Activated T-helper 1 cell treated with anti-CD3 and anti-CD28 coated beads, Interleukin-2, amount 50 U/mL, for 16 hours (primary cell): ENCODE measurements at places on chromosomes 16 and 17.

DNA sequence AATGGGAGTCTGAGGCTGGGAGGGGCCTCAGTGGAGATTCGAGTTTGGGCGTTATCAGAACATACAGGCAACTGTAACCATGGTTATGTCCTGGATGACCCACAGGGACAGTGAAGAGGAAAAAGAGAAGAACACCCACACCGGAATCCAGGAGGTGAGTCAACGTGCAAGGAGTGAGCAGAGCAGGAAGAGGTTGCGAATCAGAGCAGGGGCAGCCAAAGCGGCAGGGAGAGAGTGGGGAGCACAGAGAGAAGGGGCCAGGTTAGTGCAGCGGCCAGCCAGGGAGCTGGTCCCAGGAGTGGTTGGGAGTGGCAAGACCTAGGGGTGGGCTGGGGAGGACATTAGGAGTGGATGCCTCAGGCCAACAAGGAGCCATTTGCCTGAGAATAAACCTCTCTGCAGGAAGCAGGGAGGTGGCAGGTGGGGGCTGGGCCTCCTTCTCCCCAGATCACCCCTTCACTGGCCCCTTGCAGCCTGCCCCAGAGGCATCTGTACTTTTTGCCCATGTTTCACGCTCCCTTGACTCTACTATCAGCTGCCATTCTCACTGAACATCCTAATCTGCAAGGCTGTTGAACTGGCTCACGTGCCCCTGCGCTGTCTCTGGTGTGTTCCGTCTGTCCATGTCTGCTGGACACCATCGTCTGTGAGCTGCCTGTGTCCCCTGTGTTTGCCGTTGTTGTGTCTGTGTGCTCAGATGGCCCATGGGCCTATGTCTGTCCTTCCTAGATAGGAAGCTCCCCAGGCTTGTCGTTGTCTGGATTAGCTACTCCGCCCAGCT, 5.1 kb downstream of the KRT13 start:
- DNase-seq, result no peak

- DNase-seq, result no peak
These were observed 5.7 kb downstream of the KCNJ16 start for GRCh38 chr17:70080541-70081347.

DNA sequence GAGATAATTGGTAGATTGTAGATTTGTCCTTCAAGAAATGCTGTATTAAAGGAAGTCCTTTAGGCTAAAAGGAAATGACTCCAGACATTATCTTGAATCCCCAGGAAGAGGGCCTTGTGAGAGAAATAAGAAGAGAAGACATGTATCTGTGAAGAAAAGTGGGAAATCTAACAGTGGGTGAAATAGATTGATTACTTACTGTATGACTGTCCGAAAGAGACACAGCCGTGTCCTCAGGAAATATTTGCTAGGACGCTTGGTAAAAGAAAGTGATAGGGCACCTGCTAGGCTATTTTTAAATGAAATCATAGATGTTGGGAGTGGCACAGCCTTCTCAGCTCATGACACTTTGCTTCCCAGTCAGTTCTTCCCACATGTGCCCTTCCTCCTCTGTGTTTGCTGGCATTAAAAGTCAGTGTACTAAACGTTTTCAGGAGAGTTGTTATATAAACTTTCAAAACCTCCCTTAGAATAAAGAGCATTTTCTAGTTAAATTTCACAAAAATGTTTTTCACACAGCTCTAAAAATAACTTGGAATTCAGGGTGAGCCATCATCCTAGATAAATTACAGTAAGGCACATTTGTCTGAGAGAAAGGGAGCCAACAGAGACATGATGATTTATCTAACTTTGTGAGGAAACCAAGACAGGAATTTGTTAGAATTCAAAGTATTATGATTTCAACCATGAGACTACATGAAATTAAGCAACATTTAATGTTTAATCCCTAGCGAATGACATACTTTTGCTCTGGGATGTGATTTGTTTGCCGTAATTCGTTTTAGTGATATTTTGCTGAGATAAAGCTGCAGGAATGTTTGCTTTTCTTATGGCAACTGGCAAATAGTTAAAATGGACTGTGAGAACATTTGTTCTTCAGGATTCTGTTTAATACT, 35.0 kb downstream of the DHRS7B start:
- no peak for DNase-seq

DNA sequence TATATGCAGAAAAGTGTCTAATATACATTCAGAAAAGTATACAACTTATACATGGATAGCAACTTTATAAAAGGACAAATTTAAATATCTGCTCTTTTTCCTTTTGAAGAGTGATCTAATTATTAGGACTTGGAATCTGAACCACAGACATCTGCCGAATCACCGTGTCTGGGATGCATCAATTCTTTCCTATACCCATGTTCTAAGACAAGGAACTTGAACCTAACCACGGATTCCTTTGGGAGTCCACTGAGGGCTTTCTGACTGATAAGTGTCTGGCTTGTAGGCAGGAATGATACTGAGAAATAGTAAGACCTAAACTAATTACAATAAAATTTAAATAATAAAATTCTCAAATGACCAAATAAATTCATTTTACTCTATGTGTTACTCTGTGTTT, 54.2 kb downstream of the NDEL1 start:
- no peak for DNase-seq

- DNase-seq, result no peak
These were observed 6.3 kb downstream of the KRT24 start for GRCh38 chr17:40697297-40697696.
